ENCODE measurements at places on chromosomes 2 and 18.

DNA sequence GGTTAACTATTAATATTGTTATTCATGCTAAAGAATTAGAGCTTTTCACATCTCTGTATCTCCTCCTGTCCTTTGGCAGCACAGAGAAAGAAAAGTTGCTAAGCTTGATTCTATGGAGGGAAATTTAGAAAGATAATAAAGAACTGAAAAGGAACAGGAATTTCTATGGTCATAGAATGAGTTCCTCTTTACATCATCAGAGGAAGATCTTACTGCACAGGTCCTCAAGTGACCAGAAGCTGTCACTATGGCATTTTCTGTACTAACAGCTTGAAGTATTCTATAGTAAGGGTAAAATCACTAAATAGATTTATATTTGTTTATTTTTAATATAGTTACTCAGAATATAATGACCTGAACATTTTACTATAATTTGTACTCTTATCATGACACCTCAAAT, 6.0 kb upstream of the PRKD3 start:
- DNase-seq: no peak

- no peak for DNase-seq
These were observed 455.4 kb downstream of the NUP35 start for GRCh38 chr2:183579686-183580085.

DNA sequence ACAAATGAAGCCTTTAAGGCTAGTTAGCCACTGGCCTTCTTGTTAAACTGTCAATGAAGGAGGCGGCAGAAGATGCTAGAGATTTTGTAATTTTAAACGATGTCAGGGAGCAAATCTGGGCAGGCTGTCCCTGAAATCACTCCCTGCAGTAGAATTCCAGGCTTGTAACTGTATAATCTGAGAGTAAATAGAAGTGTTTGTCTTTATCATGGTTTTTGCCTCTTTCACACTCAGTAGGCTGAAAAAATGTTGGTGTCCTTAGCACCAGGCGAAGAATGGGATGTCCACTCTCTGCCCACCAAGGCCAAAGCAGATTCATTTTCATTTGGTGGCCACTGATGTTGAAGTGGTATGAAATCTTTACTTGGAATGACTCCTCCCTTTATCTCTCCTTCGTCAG, 136.9 kb upstream of the THSD7B start:
- DNase-seq: no peak

DNA sequence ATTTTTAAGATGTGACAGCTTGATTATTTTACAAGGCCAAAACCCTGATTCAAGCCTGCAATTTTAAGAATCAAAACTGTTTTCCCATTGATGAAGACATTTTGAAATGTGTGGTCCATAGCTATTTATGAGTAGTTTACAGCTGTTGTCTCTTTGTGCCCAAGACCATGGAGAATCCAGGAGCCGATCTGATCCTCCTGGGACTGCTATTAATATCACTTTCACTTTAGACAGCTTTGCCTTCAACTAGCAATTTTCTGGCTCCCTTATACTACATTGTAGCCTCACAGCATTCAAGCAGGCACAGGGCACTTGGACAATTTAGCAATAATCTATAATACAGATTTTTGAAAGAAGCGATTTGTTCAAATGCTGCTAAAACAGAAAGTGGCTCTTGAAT, 172.9 kb downstream of the SLC8A1 start:
- DNase-seq: no peak

GRCh38 chr18:65458871-65459270, 291.9 kb upstream of the CDH7 start:
- DNase-seq: no peak

DNA sequence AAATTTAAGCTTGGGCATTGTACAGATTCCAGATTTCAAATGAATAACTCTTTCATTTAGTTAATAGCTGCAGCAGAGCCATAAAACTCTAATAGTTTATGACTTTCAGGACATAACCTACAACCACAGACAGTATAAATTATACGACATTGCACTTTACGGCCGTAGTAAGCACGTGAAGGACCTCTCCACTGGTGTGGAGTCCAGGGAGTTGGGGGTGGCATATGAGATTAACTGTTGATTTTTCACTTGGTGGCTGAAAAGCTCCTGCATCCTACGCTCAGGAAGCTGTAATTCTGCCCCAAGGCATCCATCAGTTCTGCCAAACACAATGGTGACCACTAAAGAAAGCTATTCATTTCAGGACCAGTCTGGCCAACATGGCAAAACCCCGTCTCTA, 376.2 kb downstream of the SOX11 start:
- no peak for DNase-seq

- no peak for DNase-seq
These were observed 4.9 kb downstream of the NEB start for GRCh38 chr2:151729415-151729811.

- no peak for DNase-seq
These were observed 251.8 kb downstream of the AGAP1 start for GRCh38 chr2:235745597-235745996.

GRCh38 chr18:78586586-78586985, 393.0 kb upstream of the SALL3 start:
- DNase-seq: no peak
